ENCODE measurements at places on chromosomes 6 and 20.

- DNase-seq = no peak
These were observed 264.2 kb downstream of the THBS2 start for GRCh38 chr6:168989421-168989820.

GRCh38 chr6:145745861-145746260 lies 10.5 kb upstream of the EPM2A start:
- DNase-seq = no peak

GRCh38 chr6:135458051-135458450 lies 39.5 kb downstream of the AHI1 start:
- DNase-seq = no peak

DNA sequence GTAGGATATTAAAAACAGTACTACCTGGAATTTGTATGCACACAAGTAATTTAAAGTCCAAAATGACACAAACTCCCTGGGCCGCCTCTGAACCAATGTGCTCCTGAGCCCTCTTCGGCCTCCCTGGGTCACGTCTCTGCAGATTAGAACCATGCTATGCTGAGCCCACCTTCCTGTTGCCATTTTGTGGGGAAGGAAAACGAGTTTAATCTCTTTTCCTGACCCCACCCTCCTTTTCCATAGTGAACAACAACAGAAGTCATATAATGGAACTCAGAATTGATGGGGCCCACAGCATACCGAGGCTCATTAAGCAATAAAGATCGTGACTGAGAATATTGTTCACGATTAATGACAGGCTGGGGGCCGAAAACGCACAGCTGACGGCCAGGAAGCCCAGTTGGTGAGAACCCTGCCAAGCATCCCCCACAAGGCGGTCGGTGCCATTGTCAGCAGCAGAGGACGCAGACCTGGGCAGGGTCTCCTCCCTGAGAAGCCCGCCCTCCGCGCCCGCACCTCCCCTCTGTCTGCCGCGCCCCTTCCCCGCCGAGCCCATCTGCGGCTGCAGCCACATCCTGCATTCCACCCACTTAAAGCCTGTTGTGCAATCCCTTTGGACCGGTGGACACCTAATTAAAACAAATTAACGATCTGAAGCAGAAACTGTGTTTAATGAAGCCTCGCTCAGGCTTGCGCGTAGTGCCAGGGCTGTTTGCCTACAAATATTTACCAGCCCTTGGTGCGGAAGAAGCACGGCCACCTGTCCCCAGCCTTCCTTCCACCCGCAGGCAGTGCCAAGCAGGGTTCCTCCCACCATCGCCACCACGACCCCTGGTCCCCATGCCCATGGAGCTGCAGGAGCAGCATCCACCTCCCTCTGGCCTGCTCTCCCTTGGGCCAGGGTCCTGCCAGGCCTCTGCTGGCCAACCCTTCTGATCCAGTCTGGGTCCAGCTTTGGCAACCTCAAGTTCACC lies 68.1 kb downstream of the DLL1 start:
- DNase-seq = no peak

DNA sequence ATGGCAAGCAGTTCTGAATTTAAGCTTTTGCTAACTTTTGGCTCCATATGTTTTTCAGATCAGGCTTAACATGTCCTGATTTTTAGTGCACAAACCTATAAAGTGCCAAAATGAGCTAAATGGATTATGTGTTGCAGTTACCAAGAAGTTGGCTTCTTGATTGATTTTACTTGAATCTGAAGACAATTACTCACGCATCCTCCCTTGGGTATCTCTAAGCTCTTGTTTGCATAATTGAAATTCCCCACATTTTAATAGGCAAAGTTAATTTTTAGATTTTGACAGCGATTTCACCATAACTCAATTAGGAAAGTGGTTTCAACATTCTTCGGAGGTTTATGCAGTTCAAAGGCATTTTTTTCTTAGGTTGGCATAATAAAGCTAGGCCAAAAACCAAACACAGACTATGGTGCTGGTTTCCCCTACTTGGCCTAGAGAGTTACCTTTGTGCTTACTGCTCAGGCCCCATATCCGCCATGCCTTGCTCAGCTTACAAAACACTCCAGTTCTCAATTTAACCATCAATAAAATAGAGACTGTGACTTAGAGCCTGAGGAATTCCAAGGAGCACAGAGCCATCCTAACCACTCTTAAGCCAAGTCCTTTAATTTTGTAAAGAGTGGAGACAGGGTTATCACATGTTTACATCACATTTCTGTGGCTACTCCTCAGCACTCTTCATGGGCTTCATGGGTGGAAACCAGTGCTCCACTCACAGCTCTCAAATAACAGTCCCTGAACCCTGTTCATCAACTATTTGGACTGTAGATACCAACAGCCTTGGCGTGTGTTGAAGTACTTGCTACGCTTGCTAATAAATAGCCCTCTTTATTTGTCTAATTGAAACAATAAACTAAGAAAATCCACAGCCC lies 32.1 kb downstream of the LAMA4 start:
- DNase-seq = no peak

- DNase-seq = no peak
These were observed 25.8 kb upstream of the SEC63 start for GRCh38 chr6:107983811-107984210.

DNA sequence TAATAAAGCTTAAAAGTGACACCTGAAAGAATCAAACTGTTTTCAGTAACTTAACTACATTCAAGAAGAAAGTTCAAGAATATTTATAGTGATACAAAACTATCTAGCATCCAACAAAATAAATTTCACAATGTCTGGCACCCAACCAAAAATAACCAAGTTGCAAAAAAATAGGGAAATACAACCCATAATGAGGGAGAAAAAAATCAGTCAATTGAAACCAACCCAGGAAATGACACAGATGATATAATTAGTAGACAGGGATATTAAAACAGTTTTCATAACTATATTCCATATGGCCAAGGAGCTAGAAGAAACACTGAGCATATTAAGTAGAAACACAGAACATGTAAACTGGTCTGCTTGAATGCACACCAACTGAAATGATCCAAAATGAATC lies 120.2 kb upstream of the BEND3 start:
- DNase-seq = no peak

DNA sequence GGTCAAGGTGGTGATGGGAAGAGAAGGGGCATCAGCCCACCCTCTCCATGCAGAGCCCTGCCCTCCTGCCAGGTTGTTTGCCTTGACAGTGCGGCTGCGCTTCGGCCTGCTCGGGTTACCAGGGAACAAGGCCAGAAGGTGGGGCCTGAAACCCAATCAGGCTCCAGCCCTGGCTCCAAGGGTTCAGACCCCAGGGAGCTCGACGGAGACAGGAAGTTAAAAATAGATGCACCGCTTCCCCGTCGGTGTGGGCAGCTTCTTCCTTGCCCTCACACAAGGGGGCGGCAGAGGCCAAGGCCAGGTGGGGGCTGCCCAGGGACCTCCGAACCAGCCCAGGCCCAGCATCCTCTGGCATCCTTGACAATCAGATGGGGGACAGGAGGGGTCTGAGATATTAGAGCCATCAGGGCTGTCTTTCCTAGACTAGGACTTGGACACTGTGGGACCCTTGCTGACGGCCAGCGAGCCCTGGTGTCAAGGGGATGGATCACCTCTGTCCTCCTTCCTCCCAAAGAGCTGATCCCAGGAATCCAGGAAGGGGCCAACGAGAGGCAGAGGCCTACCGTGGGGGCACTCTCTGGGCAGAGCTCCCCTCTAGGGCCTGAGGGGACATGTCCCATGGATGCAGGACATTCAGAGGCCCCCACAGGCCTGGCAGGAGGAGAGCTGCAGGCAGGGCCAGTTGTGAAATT lies 65.2 kb downstream of the RIPOR3 start:
- DNase-seq = no peak

GRCh38 chr6:10402648-10403311 lies 12.1 kb downstream of the TFAP2A start:
- no peak for DNase-seq

- DNase-seq = no peak
These were observed 2.8 kb upstream of the CDH22 start for GRCh38 chr20:46311039-46311650.

DNA sequence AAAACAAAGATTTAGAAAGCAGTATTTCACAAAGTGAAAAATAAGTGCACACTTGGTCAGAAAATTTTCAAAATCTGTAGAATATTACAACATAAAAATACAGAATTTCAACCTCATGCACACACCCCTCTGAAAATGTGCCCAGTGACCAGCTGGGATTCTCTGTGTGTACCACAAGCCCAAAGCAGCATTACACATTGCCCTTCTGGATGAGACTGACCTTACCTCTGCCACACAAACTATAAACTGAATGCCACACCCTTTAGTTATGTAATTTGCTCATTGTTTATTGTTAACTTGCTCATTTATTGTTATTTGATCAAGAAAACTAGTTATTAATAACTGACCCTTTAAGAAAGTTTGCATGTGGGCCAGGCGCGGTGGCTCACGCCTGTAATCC lies 303.0 kb downstream of the FOXC1 start:
- DNase-seq = no peak

- DNase-seq = peak; percentile 43
These were observed 18.6 kb upstream of the FOXO3 start for GRCh38 chr6:108541843-108542759.

GRCh38 chr20:642398-643174 lies 10.4 kb downstream of the SRXN1 start:
- no peak for DNase-seq

- DNase-seq = no peak
These were observed 22.3 kb downstream of the NPEPL1 start for GRCh38 chr20:58714923-58715351.

GRCh38 chr6:7115543-7116231 lies 7.9 kb downstream of the RREB1 start:
- no peak for DNase-seq

- no peak for DNase-seq
These were observed 852 bp upstream of the TFEB start for GRCh38 chr6:41736186-41736733.

- no peak for DNase-seq
These were observed 525 bp downstream of the MACROD2 start for GRCh38 chr20:13995841-13996240.

DNA sequence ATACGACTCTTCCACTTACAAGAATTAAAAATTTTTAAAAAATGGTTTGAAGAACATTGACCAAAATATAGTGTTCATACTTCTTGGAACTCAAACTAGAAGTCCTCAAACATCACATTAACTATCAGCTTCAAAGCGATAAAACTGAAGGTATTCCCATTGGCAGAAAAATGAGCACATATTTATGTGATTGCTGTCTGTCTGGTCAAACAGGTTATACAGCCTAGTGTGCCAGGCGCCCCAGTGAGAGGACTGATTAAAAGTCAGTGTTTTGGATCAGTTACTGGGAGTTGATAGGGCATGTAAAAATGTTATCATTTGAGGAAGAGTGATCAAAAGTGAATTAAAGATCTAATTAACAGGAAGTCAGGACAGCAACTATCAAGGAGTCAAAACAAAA lies 738.8 kb downstream of the HDGFL1 start:
- no peak for DNase-seq
